T1000 (cell line): ENCODE measurements at places on chromosomes 5 and 9.

DNA sequence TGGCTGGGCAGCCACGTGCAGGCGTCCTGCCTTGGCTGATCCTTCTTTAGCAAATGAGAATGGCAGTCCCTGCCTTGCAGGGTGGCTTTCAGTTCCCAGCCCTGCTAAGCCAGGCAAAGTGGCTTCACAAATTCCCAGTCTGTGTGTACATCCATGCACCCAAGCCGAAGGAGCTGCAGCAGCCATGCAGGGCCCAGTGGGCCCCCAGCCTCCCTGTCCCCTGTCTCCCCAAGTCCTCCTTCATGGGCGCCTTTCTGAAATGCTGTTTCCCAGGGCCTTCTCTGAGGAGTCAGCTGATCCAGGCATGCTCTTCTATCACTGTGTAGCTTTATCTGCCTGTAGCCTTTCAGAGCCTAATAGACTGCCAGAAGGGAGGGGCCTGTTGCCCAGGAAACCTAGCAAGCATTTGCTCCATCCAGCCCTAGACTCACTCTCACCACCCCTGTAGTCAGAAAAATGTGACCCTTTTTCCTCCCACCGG, 47.4 kb upstream of the SHC3 start:
- no peak for DNase-seq

- DNase-seq, result no peak
These were observed 17.8 kb downstream of the UNC13B start for GRCh38 chr9:35179347-35180280.

DNA sequence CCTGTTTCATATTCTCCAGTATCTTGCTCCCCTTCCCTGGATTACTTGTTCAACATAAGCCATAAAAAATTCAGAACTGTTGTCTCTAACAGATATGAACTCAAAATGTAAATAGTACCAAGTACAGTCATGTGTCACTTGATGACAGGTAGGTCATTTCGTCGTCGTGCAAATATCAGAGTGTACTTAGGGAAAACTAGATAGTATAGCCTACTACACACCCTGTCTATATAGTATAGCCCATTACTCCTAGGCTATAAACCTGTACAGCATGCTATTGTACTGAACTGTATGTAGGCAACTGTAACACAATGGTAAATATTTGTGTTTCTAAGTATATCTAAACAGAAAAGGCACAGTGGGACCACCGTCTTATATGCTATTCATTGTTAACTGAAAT, 39.1 kb downstream of the SMIM15 start:
- DNase-seq, result no peak

- DNase-seq, result no peak
These were observed 181.7 kb upstream of the CD180 start for GRCh38 chr5:67378256-67378655.

GRCh38 chr5:109327570-109327969, 82.2 kb downstream of the PJA2 start:
- DNase-seq, result no peak

- DNase-seq, result no peak
These were observed 55.3 kb downstream of the PTBP3 start for GRCh38 chr9:112278152-112278551.

DNA sequence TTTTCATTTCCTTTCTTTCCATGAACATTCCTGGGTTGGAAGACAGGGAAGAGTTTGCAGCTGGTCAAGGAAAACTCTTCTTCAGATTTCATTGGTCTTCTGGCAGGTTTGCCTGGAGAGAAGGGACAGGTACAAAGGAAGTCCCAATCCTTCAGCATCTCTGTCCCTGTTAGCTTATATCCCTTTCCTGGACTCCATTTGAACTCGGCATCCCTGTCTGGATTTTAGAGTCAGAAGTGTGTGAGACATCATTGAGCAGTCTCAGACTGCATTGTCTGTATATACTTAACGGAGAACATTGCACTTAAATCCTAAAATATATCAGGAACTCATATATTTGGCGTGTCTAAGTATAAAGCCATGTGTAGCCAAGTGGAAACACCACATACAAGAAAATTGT, 54.9 kb downstream of the ADGRV1 start:
- DNase-seq, result no peak

DNA sequence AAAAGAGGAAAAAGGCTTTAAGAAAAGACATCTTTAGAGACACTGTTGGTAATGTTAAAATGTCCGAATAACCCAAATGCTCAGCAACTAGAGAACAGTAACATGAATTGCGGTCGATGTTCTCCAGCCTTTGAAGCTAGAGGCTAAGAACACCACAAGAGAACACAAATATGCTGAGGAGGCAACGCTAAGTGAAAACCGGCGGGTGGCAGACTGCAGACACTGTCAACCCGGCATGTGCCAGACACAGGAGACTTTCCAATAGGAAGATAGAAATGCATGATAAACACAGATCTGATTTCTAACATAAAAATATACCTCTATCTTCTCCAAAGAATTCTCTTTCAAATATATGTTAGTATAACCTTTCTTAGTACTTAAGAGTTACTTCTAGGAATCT, 18.4 kb upstream of the DDX41 start:
- no peak for DNase-seq
